Motor neuron (in vitro differentiated cells): ENCODE measurements at places on chromosomes 1 and 21. TPM values are rescaled to one million over a fixed set of nuclear protein-coding genes. Genes with fewer than 3 reads are reported as not detected.

- no peak for ATAC-seq
These were observed 74.7 kb downstream of the MEGF6 start for GRCh38 chr1:3536420-3537195.

CFH gene
- total RNA-seq = 109 and 130 TPM in 2 replicates

DNA sequence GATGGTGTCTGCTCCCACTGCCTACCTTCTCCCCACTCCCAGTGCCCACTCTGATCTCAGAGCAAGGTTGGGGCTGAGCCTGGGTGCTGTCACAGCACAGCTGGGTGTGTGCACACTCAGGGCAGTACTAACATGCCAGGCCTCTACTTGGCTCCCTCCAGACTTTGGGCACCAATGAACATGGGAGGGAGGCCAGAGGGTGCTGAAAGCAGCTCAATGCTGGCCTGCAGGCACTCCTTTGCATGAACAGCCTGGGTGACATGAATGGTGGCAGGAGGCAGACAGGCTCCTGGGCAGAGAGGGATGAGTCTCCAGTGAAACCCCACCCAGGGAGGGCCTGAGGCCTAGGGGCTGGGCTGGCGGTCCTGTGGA lies 25.8 kb upstream of the DENND1B start:
- ATAC-seq = no peak

SPATA17 gene
- 1.1 and 1.4 TPM in 2 replicates for total RNA-seq

DNA sequence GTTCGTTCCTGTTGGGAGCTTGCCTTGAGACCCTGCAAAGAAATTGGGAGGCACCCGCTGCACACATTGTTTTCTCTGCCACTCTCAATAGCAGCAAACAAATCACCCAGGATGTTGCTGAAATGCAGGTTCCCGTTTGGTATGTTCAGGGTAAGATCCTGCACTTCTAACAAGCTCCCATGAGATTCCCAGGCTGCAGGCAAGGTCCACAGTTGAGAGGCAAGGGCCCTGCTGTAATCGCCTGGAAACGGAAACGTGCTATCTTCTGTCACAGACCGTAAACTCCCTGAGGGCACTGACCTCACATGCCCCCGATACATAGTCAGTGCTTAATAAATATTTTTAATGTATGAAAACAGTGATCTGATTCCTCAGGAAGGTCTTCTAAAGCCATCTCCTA lies 37.8 kb downstream of the XCL1 start:
- peak; percentile 3 for ATAC-seq

OR6K3 gene
- total RNA-seq = 0.31 TPM in 1 of 2 replicates, not detected in the other

LCE6A gene
- total RNA-seq = not detected in 2 replicates

- ATAC-seq = no peak
These were observed 16.0 kb upstream of the POU3F1 start for GRCh38 chr1:38062361-38063288.

- ATAC-seq = no peak
These were observed 1290.7 kb upstream of the ADGRL2 start for GRCh38 chr1:80509965-80510522.

P3H1 gene
- total RNA-seq = 35.2 and 38.3 TPM in 2 replicates

VHLL gene
- total RNA-seq = 0.56 TPM in 1 of 2 replicates, not detected in the other

WNT4 gene
- total RNA-seq = 22.2 and 22.6 TPM in 2 replicates

DNA sequence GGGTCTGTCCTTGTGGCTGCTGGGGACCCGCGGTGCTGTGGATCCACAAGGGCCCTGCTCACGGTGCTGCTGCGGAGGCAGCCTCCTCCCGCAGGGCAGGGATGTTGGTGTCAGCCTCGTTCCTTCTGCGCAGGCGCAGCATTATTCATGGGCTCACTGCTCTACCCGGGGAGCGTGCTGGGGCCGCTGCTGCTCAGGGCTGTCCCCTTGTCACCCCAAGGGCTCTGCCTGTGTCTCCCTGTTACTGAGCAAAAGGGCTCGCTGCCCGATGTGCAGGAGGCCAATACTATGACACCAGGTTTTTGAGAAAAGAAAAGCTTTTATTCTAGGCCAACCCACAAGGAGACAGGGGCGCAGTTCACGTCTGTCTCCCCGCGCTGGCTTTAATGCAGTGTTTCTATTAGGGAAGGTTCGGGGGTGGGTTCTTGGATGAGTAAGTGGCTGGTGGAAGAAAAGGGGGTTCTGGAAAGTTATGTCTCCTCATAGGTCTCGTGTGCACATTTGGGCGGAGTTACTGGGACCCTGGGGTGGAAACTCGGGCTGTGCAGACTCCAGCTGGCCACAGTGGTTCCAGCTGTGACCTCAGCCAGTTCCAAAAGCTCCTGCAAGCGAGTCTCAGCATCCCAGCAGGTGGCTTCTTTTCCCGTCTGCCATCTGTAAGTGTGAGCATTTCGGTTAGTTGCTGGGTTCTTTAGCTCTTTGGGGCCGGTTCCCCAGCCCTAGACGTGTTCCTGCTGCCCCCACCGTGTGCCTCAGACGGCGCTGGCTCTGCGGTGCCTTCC lies 40.8 kb upstream of the LRRC3 start:
- ATAC-seq = no peak

- ATAC-seq = no peak
These were observed 9.9 kb upstream of the TUT4 start for GRCh38 chr1:52562766-52563165.

DNA sequence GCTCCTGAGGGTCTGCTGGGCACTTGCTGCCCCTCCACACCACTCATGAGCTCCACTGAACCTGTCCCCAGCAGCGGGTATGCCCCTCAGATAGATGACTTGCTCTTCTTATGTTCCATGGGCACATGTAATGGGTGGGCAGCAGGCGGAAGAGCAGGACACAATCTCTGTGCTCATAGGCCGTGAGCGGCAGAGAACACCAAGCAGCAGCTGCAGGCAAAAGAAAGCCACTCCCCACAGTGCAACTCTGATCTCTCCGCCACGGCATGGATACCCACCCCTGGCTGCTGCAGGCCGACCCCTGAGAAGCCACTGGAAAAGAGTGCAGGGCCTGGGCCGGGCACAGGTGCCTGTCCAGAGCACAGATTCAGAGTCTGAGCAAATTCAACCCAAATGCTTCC lies 135.2 kb upstream of the RUNX3 start:
- peak; percentile 32 for ATAC-seq

RNU1-3 gene
- total RNA-seq = 9,028 and 11,983 TPM in 2 replicates

GRCh38 chr1:101122452-101123166 lies 97.0 kb upstream of the DPH5 start:
- no peak for ATAC-seq

- no peak for ATAC-seq
These were observed 72.4 kb upstream of the CYP2J2 start for GRCh38 chr1:59999006-59999405.

- ATAC-seq = no peak
These were observed 50.8 kb downstream of the OLFM3 start for GRCh38 chr1:101945884-101946283.

- no peak for ATAC-seq
These were observed 26.1 kb downstream of the ARHGEF11 start for GRCh38 chr1:157019457-157019856.

LRRC3 gene
- 0.34 and 0.66 TPM in 2 replicates for total RNA-seq

DNA sequence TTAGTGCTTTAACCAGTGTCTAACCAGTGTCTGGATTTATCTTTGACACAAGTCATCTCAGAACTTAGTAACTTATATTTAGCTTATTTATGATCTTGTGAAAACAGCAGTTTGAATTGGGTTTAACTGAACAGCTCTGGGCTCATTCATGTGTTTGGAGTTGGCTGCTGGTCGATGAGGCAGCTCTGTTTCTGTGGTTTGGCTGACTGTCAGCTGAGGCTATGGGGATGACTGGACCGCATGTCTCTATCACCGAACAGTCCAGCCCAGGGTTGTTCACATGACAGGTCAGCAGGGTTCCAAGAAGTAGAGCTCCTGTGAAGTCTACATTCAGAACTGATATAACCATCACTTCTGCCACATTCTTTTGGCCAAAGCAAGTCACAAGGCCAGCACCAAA lies 29.1 kb upstream of the C21orf91 start:
- no peak for ATAC-seq

TMCC2 gene
- total RNA-seq = 12.0 and 12.6 TPM in 2 replicates

PSEN2 gene
- total RNA-seq = 22.0 and 23.8 TPM in 2 replicates

DNA sequence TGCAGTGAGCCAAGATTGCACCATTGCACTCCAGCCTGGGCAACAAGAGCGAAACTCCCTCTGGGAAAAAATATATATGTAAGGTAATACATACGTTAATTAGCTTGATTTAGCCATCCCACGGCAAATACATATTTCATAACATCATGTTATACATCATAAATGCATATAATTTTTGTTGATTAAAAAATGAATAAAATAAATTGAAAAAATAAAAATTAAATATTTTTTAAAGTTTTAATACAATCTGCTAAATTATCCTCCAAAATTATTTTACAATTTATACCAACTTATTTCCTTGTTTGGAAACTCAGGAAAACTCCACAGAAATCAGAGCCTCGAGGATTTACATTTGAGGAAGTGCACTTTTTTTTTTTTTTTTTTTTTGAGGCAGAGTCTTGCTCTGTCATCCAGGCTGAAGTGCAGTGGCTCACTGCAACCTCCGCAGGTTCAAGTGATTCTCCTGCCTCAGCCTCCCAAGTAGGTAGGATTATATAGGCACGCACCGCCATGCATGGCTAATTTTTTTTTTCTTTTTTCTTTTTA lies 12.6 kb upstream of the IPO9 start:
- ATAC-seq = no peak

GRCh38 chr1:65788762-65789161 lies 3.9 kb upstream of the PDE4B start:
- ATAC-seq = no peak

DNA sequence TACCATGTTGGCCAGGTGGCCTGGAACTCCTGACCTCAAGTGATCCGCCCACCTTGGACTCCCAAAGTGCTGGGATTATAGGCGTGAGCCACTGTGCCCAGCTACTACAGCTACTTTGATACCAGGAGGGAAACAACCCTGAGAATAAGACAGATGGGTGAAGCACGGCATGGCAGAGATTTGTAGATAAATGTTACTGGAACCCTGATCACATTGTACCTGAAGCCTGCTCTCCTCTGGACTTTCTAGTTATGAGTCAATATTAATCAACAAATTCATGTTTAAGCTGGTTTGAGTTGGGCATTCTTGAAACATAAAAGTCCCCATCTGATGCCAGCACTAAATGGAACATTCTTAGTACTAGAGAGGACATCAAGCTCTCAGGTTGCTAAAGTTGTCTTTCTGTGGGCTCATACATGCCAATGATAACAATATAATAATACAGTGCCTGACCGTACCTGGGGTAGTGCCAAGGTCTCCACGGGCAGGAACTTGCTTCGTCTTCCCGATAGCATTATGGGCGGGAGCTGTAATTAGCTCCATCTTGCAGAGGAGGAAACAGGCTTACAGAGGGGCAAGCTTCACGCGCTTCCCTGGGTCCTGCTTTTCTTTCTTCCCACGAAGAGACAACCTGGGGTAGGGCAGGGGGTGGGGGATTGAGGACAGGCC lies 30.7 kb upstream of the SLC19A1 start:
- ATAC-seq = no peak

GRCh38 chr21:18493422-18493821 lies 89.8 kb upstream of the TMPRSS15 start:
- peak; percentile 100 for ATAC-seq

USP24 gene
- total RNA-seq = 42.6 and 45.2 TPM in 2 replicates

TNFRSF9 gene
- 0.46 and 0.55 TPM in 2 replicates for total RNA-seq

MAP3K7CL gene
- 0.45 TPM in 1 of 2 replicates, not detected in the other for total RNA-seq

TNFRSF25 gene
- total RNA-seq = 1.4 and 4.0 TPM in 2 replicates

GRCh38 chr1:107979088-107979487 lies 14.1 kb upstream of the VAV3 start:
- no peak for ATAC-seq

GRCh38 chr21:45973475-45974072 lies 8.0 kb upstream of the COL6A1 start:
- ATAC-seq = peak; percentile 13

DNA sequence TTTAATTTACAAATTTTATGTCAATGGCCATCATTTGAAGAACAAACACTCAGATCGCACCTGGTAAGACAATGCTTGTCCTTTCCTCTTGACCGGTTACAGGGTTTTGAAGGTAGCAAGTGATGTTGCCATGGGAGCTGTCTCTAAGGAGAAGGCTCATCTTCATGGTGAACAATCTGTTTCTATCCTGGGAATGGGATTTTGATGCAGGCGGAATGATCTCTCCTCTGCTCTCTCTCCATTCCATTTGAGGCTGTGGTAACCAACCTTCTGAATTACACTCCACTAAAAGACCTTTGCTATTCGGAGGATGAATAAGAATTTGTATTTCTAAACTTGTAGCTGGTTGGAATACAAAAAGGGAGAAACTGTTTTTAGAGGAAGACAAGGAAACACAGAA lies 57.9 kb upstream of the SLC5A9 start:
- no peak for ATAC-seq
